ENCODE measurements at places on chromosomes 5 and 9. TPM values are rescaled to one million over a fixed set of nuclear protein-coding genes. Genes with fewer than 3 reads are reported as not detected.

Gene FOXD4L6
- total RNA-seq, result 1.3 TPM

Gene CENPK
- 11.3 TPM for total RNA-seq

Gene FAM153A
- 4.7 TPM for total RNA-seq

Gene EIF4E1B
- 0.31 TPM for total RNA-seq

Gene FUT7
- total RNA-seq, result not detected

Gene DNAJC25
- total RNA-seq, result 5.3 TPM

Gene WNT8A
- not detected for total RNA-seq
